Prostate gland (tissue), 2 donors: ENCODE measurements at places on chromosomes 12 and 14. TPM values are rescaled to one million over a fixed set of nuclear protein-coding genes. Genes with fewer than 3 reads are reported as not detected.
A peak's percentile ranks its signal among the peaks of the same experiment; 100 is the strongest.

DNA sequence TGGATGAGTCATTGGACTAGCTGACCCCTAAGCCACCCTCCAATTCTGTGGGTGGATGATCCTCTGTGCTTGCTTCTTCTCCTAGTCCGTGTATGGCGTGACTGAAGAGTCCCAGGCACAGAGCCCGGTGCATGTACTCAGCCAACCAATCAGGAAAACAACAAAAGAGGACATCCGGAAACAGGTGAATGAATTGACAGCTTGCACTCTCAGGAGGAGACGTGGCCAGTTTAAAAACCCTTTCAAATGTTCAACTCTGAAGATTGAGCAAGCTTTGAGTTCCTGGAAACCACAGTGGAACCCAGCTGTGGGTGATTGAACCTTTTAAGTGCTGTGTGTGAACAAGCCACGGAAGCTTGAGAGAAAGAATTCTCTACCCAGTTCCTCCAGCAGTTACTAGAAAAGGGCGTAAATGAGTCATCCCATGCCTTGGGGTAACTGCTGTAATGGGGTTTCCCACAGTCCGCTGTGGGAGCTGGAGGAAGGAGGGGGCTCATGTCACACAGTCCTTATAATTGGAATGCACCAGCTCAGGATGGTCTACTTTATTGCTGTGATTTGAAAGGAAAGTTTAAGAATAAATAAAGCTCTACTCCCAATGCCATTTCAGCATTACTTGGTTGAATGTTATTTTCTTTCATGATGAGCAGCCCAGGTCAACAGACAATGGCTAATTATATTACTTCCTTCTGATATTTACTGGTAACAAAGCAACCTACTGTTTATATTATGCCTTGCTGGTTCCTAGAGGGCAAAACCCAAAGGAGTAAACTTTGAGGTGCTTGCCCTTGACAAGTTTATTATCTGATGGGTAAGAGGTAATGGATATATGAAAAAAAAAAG is 417.0 kb downstream of the DPF3 start:
- H3K4me1 ChIP-seq: no peaks in the 10 kb centered on the region
- no peak overlapping the region for H3K27ac ChIP-seq

DNA sequence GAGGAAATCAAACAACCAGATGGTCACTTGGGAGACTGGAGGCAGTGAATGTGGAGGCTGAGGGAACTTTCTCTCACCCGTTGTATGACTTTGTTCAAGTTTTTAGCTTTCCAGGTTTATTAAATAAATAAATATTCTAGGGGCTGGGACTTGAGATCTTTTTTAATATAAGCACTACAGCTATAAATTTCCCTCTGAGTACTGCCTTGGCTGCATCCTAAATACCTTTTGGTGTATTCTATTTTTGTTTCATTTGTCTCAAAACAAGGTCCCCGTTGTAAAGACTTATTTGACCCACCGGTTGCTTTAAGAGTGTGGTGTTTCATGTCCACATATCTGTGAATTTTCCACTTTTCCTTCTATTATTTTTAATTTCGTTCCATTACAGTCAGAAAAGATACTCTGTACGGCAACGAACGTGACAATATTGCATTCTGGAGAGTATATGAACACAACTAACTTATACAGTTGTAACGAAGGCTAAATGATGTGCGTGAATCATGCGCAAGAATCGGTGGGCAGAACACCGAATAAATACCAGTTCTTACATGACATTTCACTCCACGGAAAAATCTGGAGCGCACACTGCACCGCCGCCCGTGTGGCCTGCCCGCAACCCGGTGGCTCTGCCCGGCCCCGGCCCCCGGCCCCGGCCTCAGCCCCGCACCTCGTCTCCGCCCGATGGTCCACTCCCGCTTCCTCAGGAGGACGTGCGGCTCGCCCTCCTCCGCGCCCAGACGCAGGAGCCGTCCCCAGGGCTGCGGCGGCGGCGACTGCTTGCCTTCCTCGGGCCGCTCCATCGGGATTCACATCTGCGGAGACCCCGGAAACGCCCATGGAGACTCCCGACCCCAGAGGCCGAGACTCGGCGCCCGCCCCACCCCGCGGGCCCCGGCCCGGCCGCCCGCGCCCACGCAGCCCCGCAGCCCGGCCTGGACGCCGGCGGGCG is 602 bp downstream of the CHFR start:
- H3K27me3 ChIP-seq: no peaks in the 10 kb centered on the region
- H3K36me3 ChIP-seq: no peaks in the 10 kb centered on the region
- peak overlapping the region; percentile 59 for H3K4me3 ChIP-seq
- H3K27ac ChIP-seq: peak overlapping the region; percentile 51

GRCh38 chr14:49052521-49052920 is 533.7 kb downstream of the RPS29 start:
- no peak for DNase-seq
- no peaks in the 10 kb centered on the region for H3K4me1 ChIP-seq
- H3K27ac ChIP-seq: no peak overlapping the region
- H3K36me3 ChIP-seq: no peaks in the 10 kb centered on the region
- H3K4me3 ChIP-seq: no peak overlapping the region
- no peaks in the 10 kb centered on the region for H3K27me3 ChIP-seq

Gene PTPRO
- 1.4 TPM for total RNA-seq

Gene NANOG
- 0.05 TPM for total RNA-seq
